ENCODE measurements at places on chromosomes 1 and 21. TPM values are rescaled to one million over a fixed set of nuclear protein-coding genes. Genes with fewer than 3 reads are reported as not detected.

TRIM62 gene
- 1.1 TPM for total RNA-seq

DNA sequence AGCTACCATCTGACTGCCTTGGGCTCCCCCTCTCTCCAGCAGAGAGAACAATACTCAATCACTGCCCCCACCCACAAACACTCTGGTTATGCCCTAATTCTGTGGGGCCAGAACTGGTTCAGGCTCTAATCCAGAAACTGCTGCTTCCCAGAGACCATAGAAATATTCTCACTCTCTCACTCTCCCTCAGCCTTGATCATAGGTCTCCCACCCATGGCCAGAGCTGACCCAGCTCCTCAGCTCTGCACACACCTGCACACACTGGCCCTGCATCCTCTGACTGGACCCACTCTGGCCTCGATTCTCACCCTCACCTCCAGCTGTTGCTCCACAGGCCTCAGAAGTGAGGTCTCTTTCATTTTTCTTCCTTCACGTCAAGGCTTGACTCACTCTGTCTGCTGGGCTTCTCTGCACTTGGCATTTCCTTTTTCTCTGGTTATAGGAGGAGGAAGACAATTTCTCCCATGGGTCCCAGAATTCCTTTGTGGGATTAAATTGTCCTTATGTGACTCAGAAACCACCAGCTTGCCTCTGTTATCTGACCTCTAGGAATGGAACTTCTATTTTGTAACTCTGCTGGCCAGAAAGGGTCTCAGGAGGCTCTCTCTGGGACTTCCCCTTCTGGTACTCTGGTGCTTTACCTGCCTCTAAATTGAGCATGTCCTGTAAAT, 15.6 kb upstream of the ZMYM6 start:
- no peak for DNase-seq

ANXA9 gene
- total RNA-seq, result 9.9 TPM

- no peak for DNase-seq
Measured at GRCh38 chr1:44305962-44306422, 49.1 kb downstream of the ERI3 start.

GRCh38 chr21:35120631-35121180, 71.6 kb upstream of the RUNX1 start:
- no peak for DNase-seq
